CD8-positive, alpha-beta memory T cell (primary cell): ENCODE measurements at places on chromosomes 3 and 15.

- no peak for DNase-seq
Observed at GRCh38 chr3:14652-15051, 181.9 kb upstream of the CHL1 start.

DNA sequence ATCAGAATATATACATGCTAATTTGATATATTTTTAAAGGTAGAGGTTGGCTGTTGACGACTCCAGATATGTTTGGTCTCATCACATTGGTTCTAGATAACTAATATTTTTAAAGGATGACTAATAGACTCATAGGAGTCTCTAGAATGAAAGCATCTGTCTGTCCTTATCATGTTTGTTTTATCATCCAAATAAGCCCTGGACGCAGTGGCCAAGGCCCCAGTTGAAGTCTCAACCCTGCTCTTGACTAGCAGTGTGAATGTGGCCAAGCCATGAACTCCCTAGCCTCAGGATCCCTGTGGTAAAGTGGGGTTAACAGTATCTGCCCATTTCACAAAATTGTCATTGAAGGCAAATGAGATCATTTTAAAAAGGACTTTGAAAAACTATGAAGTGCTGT, 53.6 kb downstream of the ABHD2 start:
- no peak for DNase-seq

- no peak for DNase-seq
Observed at GRCh38 chr3:13041113-13041776, 32.0 kb downstream of the IQSEC1 start.

DNA sequence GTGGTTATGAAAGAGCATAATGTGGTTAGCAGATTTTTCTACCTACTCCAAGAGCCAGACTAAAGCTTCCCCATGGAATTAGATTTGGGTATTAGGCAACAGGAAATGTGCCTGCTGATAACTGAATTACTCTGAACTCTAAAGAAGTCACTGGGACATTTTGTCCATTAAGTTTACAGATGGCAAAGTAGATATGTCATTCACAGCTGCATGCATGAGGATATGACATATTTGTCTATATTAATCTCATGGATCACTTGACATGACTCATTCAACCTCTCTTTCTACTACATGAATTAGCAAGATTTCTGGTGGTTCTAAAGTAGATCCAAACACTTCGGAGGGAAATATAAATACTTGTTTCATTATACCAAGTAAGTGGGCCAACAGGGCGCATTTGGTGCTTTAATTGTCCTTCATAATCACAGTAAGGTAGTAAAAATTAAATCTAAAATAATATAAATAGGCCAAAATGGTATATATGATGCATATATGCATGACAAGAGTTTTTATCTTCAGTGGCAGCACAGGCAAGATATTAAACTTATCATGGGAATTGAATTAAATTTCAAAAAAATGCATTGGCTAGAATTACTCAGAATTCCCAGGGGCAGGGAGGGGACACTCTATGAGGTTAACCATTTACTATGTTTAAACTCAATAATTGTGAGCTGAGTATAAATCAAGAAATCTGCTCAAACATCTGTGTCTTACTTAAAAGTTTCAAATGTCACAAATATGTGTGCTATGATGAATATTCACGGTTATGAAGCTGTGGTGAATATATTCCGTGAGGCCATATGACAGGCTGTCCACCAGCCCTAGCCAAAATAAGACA, 365.3 kb upstream of the KCNMB2 start:
- DNase-seq: no peak

DNA sequence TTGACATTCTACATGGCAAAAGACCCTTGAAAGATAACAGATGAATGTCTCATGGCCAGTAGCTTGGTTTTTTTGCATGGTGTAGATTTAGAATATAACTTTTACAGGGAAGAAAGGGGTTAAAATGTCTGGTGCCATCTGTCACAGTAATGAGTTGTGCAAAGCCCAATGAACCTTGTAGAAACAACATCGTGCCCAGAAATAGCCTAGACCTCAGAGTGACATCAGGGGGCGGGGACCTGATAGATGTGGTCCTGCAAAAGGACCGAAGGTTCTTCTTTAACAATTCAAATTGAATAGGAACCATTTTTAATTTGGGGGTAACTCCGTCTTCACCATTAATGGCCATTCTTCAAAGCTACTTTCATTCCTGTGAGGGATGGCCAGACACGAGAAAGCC, 254.1 kb upstream of the CTDSPL start:
- DNase-seq: no peak
